ENCODE measurements at places on chromosomes 11 and 22.

DNA sequence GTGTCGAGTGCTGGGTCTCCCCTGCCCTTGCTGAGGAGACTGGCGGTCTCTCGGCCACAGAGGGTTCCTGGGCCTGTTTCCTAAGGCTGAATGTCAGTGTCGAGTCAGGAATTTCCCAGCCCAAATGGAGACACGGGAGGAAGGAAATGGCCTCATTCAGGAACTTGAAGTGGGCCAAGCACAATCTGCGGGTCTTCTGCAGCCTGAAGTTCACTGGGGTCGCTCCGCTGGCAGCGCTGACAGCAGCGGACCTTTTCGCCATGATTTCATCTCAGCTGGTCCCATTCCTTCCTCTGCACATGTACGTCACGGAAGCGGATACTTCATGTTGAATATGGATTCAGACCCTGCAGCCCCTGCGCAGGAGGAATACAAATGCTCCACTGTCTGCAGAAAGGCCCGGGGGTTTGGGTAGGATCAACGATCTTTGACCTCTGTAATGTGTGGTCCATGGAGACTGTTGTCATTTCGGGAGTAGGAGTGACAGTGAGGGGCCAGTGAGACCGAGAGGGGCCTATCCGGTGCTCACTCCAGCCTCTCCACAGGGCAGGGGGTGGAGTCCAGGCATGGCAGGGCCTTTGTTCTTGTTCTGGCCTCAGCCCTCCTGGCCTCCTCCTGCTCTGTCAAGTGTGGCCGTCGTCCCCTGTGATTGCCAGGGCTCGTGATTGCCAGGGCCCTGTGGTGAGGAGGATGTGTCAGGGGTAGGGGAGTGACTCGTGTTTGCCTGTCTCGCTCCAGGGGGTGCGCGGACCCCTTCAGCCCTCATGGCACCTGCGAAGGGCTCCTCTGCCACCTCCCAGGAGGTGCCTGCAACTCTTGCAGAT lies 402.3 kb downstream of the TBC1D22A start:
- no peak for DNase-seq

- DNase-seq = no peak
Measured at GRCh38 chr22:33599596-33599995, 320.7 kb downstream of the LARGE1 start.

GRCh38 chr11:10414659-10415058 lies 40.4 kb upstream of the AMPD3 start:
- no peak for DNase-seq

DNA sequence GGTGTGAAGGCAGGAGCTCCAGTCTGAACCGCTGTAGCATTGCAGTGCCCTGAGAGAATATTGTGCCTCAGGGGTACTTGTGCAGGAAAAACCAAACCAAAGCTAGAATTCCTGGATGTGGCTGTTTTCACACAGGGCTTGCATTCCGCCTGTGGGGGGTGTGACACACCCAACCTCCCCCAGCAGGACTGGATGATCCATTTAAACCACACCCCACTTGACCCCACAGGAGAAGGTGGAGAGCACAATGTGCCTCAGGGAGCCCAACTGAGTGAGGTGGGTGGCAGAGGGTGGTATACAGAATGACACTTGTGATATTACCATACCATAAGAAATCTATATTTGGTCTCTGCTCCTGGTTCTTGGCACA lies 66.9 kb upstream of the SLC22A12 start:
- no peak for DNase-seq

- DNase-seq = peak; percentile 12
Measured at GRCh38 chr11:120562806-120563425, 51.4 kb downstream of the GRIK4 start.

DNA sequence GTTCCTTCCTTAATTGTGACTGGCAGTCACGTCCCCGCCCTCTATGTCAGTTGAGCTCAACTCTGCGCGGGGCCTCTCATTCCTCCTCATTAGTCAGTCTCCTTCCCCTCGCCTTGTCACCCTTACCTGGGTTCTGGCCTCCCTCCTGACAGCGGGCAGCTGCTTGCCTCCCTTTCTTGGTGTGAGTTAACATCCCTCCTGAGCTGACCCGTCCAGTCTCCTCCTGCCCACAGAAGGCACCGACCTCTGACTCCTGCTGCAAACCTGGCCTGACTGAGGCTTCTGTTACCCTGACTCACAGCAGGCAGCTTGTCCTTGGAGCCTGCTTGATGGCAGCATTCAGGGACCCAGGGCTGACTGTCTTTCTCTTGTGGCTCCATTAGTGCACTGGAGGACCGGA lies 45.2 kb downstream of the GRIK4 start:
- no peak for DNase-seq

GRCh38 chr11:95883381-95883780 lies 40.5 kb downstream of the MTMR2 start:
- DNase-seq = no peak

- no peak for DNase-seq
Measured at GRCh38 chr22:41048791-41049717, 43.3 kb upstream of the EP300 start.

GRCh38 chr11:119322921-119323531 lies 6.1 kb upstream of the MCAM start:
- no peak for DNase-seq

- DNase-seq = no peak
Measured at GRCh38 chr11:19984048-19984742, 176.1 kb downstream of the DBX1 start.

GRCh38 chr22:19422440-19423301 lies 8.9 kb downstream of the HIRA start:
- no peak for DNase-seq

DNA sequence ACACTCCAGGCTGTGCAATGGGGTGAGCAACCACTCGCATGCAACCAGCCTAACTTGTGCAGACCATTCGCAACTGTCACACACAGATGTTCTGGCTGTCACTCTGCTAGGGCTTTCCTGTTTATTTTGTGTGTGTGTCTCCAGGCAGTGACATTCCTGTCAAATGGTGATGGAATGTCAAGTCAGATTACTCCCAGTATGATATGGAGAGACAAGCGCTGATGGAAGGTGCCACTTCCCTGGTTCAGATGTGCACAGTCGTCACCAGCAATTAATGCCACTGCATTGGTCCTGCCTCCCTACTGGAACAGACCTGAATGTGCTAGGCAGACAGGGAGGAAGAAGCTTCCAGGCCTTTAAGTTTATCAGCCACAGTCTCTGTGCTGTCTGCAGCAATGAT lies 442.4 kb upstream of the ISX start:
- no peak for DNase-seq

DNA sequence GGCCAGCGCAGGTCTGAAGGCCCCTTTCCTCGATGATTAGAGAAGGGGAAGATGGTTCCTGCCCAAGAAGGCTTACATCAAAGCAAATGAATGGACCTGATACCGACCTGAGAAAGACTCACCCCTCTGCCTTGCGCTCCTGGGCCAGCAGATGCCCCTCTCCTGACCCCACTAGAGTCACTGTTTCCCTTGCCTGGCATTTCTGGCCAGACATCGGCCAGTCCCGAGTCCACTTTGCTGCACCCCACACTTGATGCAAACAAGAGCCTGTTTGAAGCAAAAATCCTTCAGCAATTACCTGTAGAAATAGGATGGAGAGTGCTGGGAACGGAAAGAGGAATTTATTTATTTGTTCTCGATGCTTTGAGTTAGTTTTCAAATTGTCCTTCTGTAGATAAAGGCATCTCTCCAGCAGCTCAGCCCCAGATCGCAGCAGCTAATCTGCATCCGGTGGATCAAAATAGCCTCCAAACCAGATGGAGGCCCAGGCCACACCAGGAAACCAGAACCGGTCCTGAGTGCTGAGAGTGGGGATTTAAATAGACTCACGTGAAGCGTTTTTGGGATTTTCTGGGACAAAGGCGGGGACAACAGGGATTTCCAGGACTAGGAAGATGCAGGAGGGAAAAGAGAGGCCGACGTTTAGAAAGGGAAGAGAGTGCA lies 148.6 kb downstream of the TRIM29 start:
- DNase-seq = no peak

DNA sequence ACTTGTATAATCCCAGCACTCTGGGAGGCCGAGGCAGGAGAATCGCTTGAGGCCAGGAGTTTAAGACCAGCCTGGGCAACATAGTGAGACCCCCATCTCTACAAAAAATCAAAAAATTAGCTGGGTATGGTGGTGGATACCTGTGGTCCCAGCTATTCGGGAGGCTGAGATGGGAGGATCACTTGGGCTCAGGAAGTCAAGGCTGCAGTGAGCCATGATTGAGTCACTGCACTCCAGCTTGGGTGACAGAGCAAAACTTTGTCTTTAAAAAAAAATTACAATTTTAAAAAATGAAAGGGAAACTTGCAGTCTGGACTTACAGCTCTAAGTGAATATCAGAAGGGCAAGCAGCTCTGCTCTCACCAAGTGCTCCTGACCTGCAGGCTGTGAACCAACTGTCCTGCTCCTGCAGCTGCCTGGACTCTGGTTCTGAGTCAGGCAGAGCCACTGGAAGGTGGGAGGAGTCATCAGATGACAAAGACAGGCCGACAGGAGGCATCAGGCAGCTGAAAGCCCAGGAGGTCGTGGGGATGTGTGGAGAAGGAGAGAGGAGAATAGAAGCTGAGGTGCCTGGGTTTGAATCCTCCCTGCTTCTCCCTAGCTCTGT lies 9.6 kb downstream of the SMTNL1 start:
- DNase-seq = no peak

GRCh38 chr22:36760786-36761185 lies 15.1 kb downstream of the IFT27 start:
- no peak for DNase-seq

DNA sequence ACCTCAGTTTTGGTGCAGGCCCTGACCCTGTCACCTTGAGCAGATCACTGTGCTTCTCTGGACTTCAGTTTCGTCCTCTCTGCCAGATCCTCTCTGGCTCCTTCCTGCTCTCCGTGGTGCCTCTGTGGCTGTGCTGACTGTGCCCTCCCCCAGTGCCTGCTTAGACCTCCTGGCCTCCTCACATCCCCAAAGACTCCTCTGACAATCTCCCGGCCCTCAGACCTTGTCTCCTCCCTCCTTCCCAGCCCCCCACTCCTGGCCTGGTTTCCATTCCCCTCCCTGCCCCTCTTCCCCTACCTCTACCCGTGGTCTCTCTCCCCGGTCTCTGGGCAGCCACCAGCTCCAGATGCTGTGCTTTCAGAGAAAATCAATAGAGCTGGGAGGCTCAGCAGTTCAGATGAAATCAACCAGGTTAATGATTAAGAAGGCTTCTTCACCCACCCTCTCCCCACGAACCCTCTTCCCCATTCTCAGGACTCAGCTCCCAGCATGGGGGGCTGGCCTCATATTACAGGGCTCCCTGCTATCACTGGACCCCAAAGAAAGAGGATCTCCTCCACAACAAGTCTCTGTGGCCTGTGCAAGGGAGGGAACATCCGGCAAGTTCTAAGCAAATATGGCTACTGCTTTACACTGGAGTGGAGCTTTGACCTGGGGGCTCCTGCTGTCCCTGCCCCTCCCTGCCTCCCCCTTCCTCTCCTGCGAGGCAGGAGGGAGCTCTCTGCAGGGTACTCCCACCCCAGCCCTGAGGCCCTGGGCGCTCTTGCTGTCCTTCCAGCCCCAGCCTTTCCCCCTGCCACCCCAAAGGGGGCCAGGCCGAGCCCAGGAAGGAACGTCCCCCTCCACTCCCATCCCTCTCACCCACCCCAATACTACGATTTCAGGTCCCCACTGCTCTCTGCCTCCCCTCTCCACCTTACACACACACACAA lies 8.5 kb downstream of the BACE1-AS start:
- DNase-seq = peak; percentile 72

DNA sequence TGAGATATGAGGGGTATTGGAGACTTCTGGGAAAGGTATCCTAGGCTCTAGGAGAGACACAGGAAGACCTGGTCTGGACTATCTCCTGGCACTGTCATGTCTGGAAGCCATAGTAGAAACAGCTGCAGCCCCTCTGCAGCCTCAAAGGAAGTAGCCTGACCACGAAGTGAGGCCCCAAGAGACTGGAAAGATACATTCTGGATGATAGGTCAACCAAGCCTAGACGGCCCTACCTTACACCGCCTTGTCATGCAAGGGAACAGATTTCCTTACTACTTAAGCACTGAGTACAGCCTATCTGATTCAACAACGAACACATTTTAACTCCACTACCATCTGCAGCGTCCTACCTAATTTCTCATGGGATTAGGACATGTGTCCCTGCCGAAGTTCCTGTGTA lies 31.1 kb downstream of the UQCR10 start:
- no peak for DNase-seq

GRCh38 chr11:72744474-72744873 lies 7.7 kb downstream of the ARAP1 start:
- no peak for DNase-seq

DNA sequence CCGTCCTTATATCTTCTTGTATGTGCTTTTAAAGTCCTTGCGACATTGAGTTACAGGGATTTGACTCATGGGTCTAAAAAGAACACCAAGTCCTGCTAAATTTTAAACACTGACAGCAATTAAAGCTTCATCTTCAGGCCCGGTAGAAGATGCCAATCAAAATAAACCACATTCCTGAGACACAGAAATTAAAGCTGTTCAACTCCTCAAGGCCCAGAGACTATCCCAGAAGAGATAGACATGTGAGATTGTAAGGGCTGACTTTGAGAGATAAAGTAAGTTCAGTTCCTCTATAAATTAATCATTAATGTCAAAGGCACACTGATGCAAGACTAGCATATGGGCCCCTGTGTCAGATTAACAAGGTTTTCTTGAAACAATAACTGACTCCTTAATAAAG lies 49.8 kb downstream of the OSBPL5 start:
- no peak for DNase-seq

DNA sequence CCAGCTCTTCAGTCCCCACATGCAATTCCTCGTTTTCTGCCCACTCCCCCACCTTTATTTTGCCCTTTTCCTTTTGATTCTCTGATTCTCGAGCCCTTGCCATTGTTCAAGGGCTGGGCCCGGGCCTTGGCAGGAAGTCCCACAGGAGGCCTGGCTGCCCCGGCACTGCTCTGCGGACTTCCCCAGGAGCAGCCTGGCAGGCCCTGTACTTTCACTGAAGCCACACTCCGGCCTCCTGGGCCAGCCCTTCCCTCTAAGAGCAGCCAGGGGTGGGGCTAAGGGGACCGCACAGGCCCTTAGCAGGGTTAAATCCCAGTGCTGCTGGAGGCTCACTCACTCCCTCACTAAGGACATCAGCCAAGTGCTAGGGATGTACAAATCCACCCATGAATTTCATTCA lies 4.1 kb downstream of the LRRC32 start:
- DNase-seq = no peak

GRCh38 chr11:32659672-32660071 lies 76.0 kb downstream of the EIF3M start:
- no peak for DNase-seq

DNA sequence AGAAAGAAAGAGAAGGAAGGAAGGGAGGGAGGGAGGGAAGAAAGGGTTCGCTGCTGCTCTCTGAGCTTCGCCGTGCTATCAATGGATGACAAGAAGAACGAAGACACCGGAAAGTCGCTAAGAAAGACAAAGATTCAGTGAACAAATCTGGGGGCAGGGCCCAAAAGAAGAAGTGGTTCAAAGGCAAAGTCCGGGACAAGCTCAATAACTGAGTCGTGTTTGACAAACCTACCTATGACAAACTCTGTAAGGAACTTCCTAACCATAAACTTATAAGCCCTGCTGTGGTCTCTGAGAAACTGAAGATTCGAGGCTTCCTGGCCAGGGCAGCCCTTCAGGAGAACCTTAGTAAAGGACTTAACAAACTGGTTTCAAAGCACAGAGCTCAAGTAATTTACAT lies 2.9 kb upstream of the TTLL1 start:
- no peak for DNase-seq
